Immature natural killer cell (primary cell): ENCODE measurements at places on chromosomes 1 and 21.

- H3K4me1 ChIP-seq: no peaks in the 10 kb centered on the region
- no peak overlapping the region for H3K4me3 ChIP-seq
- H3K36me3 ChIP-seq: no peaks in the 10 kb centered on the region
- H3K27ac ChIP-seq: no peak overlapping the region
Observed at GRCh38 chr1:162250004-162250730, 126.5 kb downstream of the SPATA46 start.

- H3K27ac ChIP-seq: no peak overlapping the region
- no peak for DNase-seq
- H3K27me3 ChIP-seq: peaks cover 4% of the 10 kb centered on the region
- H3K36me3 ChIP-seq: no peaks in the 10 kb centered on the region
- peaks cover 5% of the 10 kb centered on the region for H3K4me1 ChIP-seq
Observed at GRCh38 chr1:234617986-234618736, 8.2 kb upstream of the IRF2BP2 start.

GRCh38 chr21:45838634-45839033, 142.9 kb upstream of the COL6A1 start:
- H3K36me3 ChIP-seq: peaks cover 5% of the 10 kb centered on the region
- peaks cover 4% of the 10 kb centered on the region for H3K27me3 ChIP-seq
- no peaks in the 10 kb centered on the region for H3K4me1 ChIP-seq
- H3K27ac ChIP-seq: no peak overlapping the region
- DNase-seq: no peak

DNA sequence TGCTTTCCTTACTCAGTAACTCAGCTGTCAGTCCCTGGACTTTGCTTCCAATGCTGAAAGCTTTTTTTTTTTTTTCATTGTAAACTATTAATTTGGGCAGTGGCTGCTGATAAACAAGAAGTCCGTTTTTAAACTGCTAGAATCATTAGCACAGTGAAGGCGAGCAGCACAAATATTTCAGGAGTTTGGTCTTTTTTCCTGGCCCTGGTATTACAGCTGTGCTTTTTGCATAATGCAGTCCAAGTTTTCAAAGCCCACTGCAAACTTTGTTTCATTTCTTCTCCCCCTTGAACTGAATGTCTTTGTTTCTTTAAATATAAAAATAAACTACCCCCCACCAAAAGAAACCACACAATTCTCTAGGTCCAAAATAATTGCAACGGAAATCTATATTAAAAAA, 6.6 kb downstream of the GLIS1 start:
- no peaks in the 10 kb centered on the region for H3K36me3 ChIP-seq
- DNase-seq: no peak
- no peak overlapping the region for H3K4me3 ChIP-seq
- H3K27ac ChIP-seq: no peak overlapping the region
- H3K4me1 ChIP-seq: no peaks in the 10 kb centered on the region

GRCh38 chr1:16088996-16089395, 15.5 kb upstream of the FAM131C start:
- H3K4me1 ChIP-seq: no peaks in the 10 kb centered on the region
- H3K27ac ChIP-seq: no peak overlapping the region
- no peak for DNase-seq

DNA sequence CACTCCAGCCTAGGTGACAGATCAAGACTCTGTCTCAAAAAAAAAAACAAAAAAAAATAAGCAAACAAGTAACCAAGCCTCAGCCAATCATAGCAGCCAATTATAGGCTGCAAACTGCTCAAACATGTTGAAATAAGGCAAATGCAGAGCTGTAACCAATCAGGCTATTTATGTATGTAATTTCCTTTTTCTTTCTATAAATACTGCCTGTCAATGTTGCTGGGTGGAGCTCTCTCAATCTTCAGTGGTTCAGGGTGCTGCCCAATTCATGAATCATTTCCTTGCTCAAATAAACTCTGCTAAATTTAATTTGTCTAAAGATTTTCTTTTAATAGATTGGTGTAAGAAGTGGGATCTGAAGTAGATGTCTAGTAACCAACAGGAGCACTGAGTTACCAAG, 11.6 kb upstream of the CD1D start:
- no peak overlapping the region for H3K4me3 ChIP-seq
- no peak overlapping the region for H3K27ac ChIP-seq
- no peak for DNase-seq
- no peaks in the 10 kb centered on the region for H3K4me1 ChIP-seq
- H3K36me3 ChIP-seq: no peaks in the 10 kb centered on the region

- H3K4me3 ChIP-seq: no peak overlapping the region
- H3K4me1 ChIP-seq: peaks cover 25% of the 10 kb centered on the region
- DNase-seq: no peak
Observed at GRCh38 chr1:245378745-245379144, 224.0 kb downstream of the KIF26B start.

GRCh38 chr1:105386489-105386888, 1636.8 kb downstream of the AMY1C start:
- H3K27me3 ChIP-seq: peaks cover 3% of the 10 kb centered on the region
- H3K4me1 ChIP-seq: no peaks in the 10 kb centered on the region
- H3K4me3 ChIP-seq: no peak overlapping the region
- DNase-seq: no peak

- H3K36me3 ChIP-seq: no peaks in the 10 kb centered on the region
- H3K27ac ChIP-seq: no peak overlapping the region
- H3K4me1 ChIP-seq: no peaks in the 10 kb centered on the region
- no peak for DNase-seq
Observed at GRCh38 chr1:83760226-83761021, 238.5 kb downstream of the TTLL7 start.

GRCh38 chr1:59163268-59164092, 133.4 kb upstream of the FGGY start:
- H3K27ac ChIP-seq: no peak overlapping the region
- H3K36me3 ChIP-seq: peaks cover 9% of the 10 kb centered on the region

DNA sequence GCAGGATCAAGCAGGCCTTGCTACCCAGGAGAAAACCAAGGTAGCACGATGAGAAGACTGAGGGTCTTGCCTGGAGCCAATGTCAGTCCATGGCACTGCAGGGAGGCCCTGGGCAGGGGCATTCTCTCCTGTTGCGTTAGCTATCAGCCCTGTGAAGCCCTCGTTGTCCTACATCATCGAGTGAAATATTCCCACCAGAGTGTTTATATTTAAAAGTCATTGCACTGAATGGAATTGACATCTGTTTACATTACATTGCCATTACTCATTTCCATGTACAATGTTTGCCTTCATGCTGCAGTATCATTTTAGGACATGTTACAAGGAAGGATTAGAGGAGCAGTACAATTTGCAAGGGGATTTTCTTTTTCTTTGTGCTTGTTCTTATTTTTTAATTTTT, 243.9 kb downstream of the KAZN start:
- H3K4me3 ChIP-seq: no peak overlapping the region
- no peaks in the 10 kb centered on the region for H3K4me1 ChIP-seq
- H3K36me3 ChIP-seq: no peaks in the 10 kb centered on the region
- DNase-seq: no peak

- peaks cover 11% of the 10 kb centered on the region for H3K4me1 ChIP-seq
- H3K4me3 ChIP-seq: no peak overlapping the region
- no peaks in the 10 kb centered on the region for H3K36me3 ChIP-seq
- H3K27me3 ChIP-seq: peaks cover 4% of the 10 kb centered on the region
- no peak overlapping the region for H3K27ac ChIP-seq
Observed at GRCh38 chr21:34345091-34345871, 18.5 kb upstream of the KCNE2 start.

DNA sequence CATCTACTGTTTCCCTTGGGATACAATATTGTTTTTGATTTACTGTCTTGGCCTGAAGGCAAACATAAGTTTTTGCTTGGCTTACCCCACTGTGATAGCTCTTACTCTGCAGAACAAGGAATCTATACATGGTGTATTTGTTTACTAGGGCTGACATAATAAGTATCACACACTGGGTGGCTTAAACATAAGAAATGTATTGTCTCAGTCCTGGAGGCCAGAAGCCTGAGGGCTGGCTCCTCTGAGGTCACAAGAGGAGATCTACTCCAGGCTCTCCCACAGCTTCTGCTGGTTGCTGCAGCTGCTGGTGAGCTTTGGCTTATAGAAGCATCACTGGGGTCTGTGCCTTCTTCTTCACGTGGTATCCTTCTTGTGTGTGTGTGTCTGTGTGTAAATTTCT, 30.7 kb upstream of the IGSF5 start:
- H3K4me1 ChIP-seq: no peaks in the 10 kb centered on the region
- H3K36me3 ChIP-seq: no peaks in the 10 kb centered on the region
- H3K27ac ChIP-seq: no peak overlapping the region
- H3K27me3 ChIP-seq: peaks cover 6% of the 10 kb centered on the region
- no peak overlapping the region for H3K4me3 ChIP-seq
- DNase-seq: no peak

DNA sequence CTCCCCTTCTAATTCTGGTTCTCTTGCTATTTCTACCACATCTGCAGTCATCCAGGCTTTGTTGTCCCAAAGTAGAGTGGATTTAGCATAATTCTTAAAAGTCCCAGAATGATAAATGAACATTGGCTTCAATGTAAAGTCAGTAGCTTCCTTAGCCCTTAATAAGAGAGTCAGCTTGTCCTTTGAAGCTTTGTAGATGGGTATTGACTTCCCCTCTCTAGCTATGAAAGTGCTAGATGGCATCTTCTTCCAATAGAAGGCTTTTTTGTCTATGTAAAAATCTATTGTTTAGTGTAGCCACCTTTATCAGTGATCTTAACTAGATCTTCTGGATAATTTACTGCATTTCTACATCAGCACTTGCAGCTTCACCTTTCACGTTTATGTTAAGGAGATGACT, 181.4 kb upstream of the B3GALT2 start:
- peaks cover 6% of the 10 kb centered on the region for H3K4me1 ChIP-seq
- no peak overlapping the region for H3K27ac ChIP-seq
- no peaks in the 10 kb centered on the region for H3K36me3 ChIP-seq
- no peak overlapping the region for H3K4me3 ChIP-seq
- peaks cover 2% of the 10 kb centered on the region for H3K27me3 ChIP-seq

DNA sequence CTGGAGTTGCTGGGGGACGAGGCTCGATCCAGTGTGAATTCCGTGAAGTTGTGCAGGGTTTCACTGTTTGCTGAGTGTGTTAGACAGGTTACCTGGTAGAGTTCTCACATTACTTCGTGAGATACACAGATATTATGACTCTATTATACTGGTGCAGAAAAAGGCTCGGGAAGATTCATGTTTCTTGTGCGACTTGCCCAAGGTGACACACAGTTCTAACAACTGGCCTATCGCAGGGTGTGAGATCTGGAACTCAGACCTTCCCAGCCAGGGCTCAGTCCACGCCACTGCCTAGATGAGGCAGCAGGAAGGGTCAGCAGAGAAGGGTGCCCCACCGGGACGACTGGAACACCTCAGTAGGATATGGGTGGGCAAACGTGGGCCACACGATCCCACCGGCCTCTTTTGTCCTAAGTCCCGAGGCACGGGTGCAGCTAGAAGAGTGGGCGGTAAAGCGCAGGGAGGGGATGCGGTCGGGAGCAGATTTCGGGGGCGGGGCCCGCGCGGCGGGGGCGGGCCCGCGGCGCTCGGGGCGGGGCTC, 296 bp upstream of the RNPEP start:
- H3K4me1 ChIP-seq: peaks cover 24% of the 10 kb centered on the region
- DNase-seq: no peak
- H3K36me3 ChIP-seq: no peaks in the 10 kb centered on the region

- H3K4me3 ChIP-seq: no peak overlapping the region
- H3K36me3 ChIP-seq: peaks cover 3% of the 10 kb centered on the region
- DNase-seq: no peak
Observed at GRCh38 chr1:201430776-201431175, 9.2 kb upstream of the TNNI1 start.

- H3K27me3 ChIP-seq: peaks cover 3% of the 10 kb centered on the region
- H3K36me3 ChIP-seq: no peaks in the 10 kb centered on the region
- no peak overlapping the region for H3K27ac ChIP-seq
Observed at GRCh38 chr1:112358061-112358770, 37.8 kb upstream of the CTTNBP2NL start.

DNA sequence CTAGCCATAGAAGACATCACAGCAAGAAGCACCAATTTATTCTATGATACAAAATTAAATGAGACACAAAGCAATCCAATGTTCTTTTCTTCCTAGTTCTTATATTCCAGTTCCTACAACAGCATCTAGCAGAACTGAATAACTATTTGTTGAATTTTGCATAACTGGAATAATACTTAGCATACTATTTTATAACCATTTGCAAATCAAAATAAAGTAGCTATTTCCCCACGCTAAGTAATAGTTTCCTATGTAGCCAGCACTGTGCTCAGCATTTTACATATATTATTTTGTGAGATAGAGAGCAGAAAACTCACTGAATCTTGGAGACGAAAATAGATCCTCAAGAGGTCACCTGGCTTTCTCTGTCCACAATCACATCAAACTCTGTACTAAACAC, 42.1 kb downstream of the KCNH1 start:
- H3K4me3 ChIP-seq: no peak overlapping the region
- DNase-seq: no peak
- no peaks in the 10 kb centered on the region for H3K27me3 ChIP-seq
- no peaks in the 10 kb centered on the region for H3K4me1 ChIP-seq
- no peaks in the 10 kb centered on the region for H3K36me3 ChIP-seq

- no peak overlapping the region for H3K4me3 ChIP-seq
- H3K27me3 ChIP-seq: peaks cover 4% of the 10 kb centered on the region
- DNase-seq: no peak
- no peak overlapping the region for H3K27ac ChIP-seq
Observed at GRCh38 chr1:208668991-208669390, 424.8 kb upstream of the PLXNA2 start.

GRCh38 chr1:224696021-224696420, 79.9 kb downstream of the CNIH3 start:
- H3K36me3 ChIP-seq: no peaks in the 10 kb centered on the region
- no peaks in the 10 kb centered on the region for H3K4me1 ChIP-seq
- H3K4me3 ChIP-seq: no peak overlapping the region
- no peak overlapping the region for H3K27ac ChIP-seq
- DNase-seq: no peak

GRCh38 chr1:67459068-67459467, 28.9 kb upstream of the SERBP1 start:
- no peaks in the 10 kb centered on the region for H3K27me3 ChIP-seq
- H3K4me1 ChIP-seq: no peaks in the 10 kb centered on the region
- H3K4me3 ChIP-seq: no peak overlapping the region
- no peak overlapping the region for H3K27ac ChIP-seq
- no peaks in the 10 kb centered on the region for H3K36me3 ChIP-seq

DNA sequence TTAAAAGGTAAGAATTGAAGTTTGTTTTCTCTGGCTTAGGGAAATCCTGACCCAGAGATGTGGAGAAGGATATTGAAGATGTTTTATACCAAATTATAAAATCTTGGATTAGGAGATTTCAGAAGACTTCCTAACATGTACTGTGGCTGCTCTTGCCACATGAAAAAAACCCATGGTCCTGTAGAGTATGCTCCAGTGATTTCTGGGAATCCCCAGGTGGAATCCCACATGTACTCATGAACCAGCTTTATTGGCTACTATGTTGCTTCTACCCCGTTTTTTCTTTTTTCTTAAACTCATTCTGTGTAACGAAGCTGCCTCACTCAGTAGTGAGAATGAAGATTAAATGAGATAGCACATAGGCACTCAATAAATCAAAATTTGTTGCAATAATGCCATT, 132.7 kb upstream of the SGIP1 start:
- H3K27ac ChIP-seq: no peak overlapping the region
- no peaks in the 10 kb centered on the region for H3K27me3 ChIP-seq
- no peaks in the 10 kb centered on the region for H3K36me3 ChIP-seq

GRCh38 chr1:184875218-184875617, 99.1 kb downstream of the NIBAN1 start:
- no peaks in the 10 kb centered on the region for H3K27me3 ChIP-seq
- peaks cover 20% of the 10 kb centered on the region for H3K36me3 ChIP-seq
- no peak overlapping the region for H3K27ac ChIP-seq
- H3K4me3 ChIP-seq: no peak overlapping the region
- DNase-seq: no peak
- no peaks in the 10 kb centered on the region for H3K4me1 ChIP-seq
